HCEC 1CT (cell line): ENCODE measurements at places on chromosomes 12 and 14.

DNA sequence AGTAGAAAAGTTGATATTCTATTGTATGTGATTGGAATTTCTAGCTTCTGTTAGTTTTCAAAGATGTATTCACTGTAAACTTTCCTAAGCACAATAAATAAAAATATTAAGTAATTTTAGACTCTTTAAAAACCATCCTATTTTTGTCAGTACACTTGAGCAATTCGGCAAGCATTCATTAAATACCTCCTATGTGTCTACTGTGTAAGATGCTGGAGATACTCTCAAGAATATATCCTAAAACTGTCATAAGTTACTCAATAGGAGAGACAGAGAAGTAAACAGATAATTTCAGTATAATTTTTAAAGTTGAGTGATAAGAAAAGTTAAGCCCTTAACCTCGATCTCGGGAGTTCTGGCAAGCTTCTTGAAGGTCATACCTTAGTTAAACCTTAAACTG, 46.1 kb downstream of the FANCM start:
- DNase-seq = no peak

- DNase-seq = no peak
These were observed 55.3 kb upstream of the AMN start for GRCh38 chr14:102866982-102867761.

- DNase-seq = peak; percentile 25
These were observed 1.0 kb downstream of the HIP1R start for GRCh38 chr12:122836027-122836921.

DNA sequence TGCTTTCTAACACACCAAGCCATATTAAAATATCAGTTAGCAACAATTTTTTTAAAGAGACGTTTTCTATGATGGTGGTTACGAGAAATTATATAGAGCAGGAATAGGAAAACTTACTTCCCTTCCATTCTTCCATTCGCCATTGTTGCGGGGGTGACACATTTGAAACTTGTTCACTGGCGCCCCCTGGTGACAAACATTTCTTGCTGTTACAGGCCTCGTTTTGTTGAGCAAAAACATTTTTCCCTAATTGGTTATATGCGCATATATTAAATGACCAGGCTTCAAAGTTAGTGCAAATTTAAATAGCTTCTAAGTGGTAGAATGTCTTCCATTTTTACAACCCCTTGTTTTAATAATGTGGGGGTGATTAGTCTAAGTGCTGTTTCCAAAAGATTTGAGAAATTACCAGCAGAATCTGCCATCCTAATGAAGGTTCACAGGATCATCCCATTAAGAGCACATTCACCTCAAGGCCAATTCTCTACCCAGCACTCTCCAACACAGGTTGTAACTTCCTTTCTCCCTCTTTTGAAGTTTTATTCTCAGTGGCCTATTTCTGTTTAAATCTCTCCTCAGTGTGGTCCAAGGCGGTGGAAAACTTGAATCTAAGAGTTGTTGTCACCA, 1124.7 kb downstream of the FLRT2 start:
- peak; percentile 3 for DNase-seq

- DNase-seq = peak; percentile 79
These were observed 71.3 kb downstream of the ANKRD9 start for GRCh38 chr14:102437997-102438915.

DNA sequence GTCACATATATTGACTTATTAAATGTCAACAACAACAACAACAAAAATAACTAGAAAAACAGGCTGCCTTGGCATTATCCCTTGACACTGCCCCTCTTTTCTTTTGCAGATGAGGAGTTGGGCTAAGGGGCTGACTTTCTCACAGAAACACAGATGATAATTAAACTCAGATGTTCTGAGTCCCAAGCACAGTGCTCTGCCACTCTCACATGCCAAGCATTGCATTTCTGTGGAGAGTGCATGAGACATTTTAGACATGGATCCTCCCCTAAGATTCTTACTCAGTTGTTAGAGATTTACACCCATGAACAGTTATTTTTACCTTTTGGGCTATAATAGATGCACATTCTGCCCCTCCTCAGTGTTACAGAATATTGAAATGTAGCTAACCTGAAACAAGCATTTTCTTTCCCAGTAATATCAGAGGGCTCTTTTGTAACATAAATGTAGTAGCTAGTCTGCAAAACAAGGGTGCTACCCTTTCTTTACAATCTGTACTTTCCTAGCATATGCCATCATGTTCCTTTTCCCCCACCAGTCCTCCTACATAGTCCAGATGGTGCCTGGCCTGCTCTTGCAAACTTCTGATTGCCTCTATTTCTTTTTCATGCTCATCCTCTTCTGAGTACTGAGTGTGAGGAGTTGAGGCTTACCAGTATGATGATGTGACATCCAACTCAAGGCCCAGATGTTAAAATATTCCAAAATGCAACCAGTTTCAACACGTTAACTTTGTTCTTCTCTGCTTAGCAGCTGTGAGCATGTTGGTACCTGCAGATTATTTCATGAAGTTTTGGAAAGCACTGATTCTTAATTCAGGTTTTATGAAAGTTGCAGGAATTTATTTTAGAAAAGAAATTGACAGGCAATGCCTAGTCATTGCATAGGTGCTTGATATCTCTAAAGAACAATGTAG, 125.0 kb upstream of the ATP2B1 start:
- no peak for DNase-seq

- DNase-seq = no peak
These were observed 85.8 kb upstream of the WSCD2 start for GRCh38 chr12:108043286-108043685.

GRCh38 chr12:50162230-50162629, 4.9 kb downstream of the CERS5 start:
- DNase-seq = peak; percentile 30

DNA sequence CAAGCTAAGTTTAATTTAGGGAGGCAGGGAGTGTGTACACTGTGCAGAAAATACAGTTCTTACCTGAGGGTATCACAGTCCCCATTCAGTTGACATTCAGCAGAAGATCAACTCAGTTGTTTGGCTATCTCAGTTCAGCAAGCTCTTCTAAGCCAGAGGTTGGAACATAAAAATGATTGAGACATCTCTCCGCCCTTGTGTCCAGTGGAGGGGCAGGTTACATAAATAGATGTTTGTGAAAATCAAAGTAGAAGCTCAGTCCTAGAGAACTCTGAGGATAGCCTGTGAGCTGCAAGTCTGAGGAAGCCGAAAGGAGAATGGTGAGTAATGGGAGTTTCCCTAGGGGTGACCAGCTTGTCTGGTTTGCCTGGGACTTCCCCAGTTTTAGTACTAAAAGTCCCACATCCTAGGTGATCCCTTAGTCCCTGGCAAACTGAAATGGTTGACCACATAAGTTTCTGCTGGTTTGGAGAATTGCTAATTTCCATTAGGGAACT, 251.4 kb upstream of the ATP2B1 start:
- DNase-seq = peak; percentile 24

DNA sequence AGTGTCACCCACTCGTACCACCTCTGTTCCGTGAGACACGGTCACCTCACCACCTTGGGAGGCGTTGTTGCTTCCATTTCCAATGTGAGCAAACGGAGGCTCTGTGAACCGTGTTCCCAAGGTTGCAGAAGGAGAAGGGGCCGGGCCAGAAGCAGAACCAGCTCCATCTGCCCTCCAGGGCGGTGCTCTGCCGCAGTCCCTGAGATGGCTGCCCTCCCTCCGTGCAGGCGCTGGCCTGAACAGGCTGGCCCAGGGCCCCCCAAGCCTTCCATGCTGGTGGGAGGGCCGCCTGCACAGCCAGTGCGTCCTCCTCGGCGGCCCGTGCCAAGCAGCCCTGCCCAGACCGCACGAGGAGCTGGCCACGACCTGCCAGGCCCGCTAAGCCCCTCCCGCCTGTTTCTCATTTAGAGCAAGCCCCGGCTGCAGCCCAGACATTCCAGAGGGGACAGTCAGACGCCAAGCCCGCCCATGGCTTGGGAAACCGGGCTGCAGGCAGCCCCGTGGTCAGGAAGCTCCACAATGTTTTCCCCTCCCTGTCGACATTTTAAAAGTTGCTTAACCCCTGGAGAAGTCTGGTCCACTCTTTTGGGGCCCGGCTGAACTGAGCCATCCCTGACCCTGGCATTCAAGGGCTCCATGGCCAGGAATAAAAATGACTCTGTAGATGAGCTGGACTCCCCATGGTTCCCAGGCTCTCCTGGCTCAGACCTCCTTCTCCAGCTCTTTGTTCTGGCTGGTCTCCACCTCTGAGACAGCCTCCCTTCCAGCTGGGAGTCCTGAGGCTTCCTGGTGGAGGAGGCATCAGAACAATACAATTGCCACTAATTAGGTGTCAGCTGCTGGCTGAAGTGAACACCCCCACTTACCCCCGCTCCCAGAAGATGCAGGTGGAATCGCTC, 236.0 kb downstream of the BCL11B start:
- no peak for DNase-seq

GRCh38 chr14:56886471-56887062, 76.3 kb upstream of the OTX2 start:
- DNase-seq = no peak

DNA sequence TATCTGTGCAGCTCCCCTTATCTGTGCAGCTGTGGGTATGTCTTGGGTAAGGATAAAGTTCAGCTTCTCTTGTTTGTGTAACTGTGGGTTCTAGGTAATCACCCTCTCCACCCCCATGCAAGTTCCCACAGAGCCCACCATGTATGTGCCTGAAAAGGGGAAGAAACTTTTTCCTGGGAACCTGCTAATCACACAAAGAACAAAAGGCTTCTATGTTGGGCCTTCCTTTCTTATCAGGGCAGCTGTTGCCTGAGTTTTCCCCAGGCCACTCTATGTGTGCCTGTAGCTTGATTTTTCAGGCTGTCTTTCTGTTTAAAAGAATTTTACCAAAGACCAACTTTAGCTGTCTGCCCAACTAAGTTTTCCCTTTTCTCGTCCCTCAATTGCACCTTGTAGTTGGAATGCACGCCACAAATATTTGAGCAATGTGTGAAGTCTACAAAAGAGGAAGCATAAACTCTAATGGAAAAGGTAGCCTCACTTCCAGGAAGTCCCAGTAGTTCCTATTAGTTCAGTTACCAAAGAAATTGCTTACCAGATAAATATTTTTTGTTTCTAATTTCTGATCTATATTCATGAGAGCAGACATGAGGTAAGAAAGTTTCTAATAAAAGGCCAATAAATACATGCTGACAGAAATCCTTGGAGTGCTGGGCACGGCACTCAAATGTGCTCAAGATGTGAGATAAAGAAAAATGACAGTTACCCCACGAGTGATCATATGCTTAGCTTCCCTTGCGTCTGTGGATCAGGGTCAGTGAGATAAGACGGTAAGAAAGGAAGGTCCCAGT, 2.7 kb upstream of the GALC start:
- no peak for DNase-seq

- peak; percentile 69 for DNase-seq
These were observed 15.8 kb upstream of the ANKRD9 start for GRCh38 chr14:102525219-102525928.

GRCh38 chr12:100268835-100269564, 2.0 kb downstream of the SCYL2 start:
- no peak for DNase-seq

- peak; percentile 5 for DNase-seq
These were observed 50.8 kb downstream of the DYNC1H1 start for GRCh38 chr14:102015045-102015685.

- no peak for DNase-seq
These were observed 58.9 kb upstream of the EEA1 start for GRCh38 chr12:92987846-92988621.

DNA sequence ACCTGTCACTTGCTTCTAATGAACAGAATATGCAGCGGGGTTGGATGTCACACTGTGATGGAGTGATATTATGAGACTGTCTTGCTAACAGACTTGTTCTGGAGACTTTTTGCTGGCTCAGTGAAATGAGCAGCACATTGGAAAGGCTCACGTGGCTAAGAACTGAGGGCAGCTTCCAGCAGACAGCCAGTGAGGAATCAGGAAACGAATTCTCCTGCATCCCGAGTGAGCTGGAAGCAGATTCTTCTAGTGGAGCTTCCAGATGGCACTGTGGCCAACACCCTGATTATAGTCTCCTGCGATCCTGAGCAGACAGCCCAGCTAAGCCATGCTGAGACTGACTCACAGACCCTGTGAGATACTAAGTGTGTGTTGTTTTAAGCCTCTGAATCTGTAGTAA, 16.1 kb upstream of the TSPAN9 start:
- peak; percentile 5 for DNase-seq

DNA sequence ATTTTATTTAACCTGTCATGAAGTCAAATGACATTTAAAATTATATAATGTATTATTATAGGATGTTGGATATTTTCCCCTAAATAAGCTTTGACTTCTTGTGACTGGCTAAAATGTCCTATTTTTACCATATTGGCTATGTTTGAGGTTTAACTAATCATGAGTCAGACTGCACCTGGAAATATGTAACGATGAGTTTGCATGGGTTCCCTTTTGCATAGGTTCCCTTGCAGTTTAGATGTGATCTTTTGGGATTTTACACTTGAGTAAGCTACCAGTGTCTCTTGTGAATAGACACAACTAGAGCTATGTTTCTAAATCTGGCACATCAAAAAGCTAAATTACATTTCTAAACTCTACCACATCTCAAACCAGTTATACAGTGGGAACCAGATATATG, 5.2 kb downstream of the PDZRN4 start:
- no peak for DNase-seq

- DNase-seq = no peak
These were observed 13.9 kb downstream of the GALNT6 start for GRCh38 chr12:51377099-51377984.

DNA sequence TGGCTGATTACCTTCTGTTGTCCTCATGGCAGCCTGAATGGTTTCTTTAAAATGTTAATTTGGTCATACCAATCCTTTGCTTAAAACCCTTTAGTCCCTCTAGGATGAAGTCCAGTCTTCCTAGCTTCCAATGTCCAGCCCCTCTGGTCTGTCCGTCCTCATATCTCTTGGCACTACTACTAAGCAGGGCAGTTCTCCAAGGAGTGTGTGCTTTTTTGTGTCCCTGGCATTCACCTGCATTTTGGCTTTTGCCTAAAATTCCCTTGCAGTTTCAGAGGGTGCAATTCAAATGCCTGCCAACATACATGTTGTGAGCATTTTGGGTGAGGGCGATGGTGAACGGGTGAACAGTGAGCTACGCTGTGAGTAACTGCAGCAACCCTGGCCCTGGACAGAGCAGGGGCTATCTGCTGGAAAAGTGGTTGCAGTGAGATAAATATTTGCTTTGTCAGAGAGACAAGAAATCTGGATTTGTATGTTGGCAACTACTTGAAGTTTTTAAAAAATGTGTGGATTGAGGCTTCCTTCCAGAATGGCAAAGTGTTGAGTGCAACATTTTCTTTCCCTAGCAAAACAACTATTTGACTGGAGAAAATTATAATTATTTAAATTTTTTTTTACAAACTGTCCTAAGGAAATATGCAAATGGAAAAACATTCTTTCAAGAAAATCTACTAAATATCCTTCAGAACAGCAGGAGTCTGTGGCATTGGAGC, 14.6 kb downstream of the GALNT8 start:
- DNase-seq = no peak

- DNase-seq = no peak
These were observed 344 bp downstream of the SPTLC2 start for GRCh38 chr14:77616133-77616453.

GRCh38 chr14:85142982-85143381, 387.0 kb upstream of the FLRT2 start:
- no peak for DNase-seq

GRCh38 chr12:116146386-116146785, 131.1 kb downstream of the MED13L start:
- DNase-seq = no peak

GRCh38 chr12:109721276-109721675, 7.7 kb downstream of the FAM222A start:
- no peak for DNase-seq

GRCh38 chr12:52604859-52605258, 3.6 kb upstream of the KRT72 start:
- no peak for DNase-seq
